ENCODE measurements at places on chromosomes 13 and 19. TPM values are rescaled to one million over a fixed set of nuclear protein-coding genes. Genes with fewer than 3 reads are reported as not detected.
A peak's percentile ranks its signal among the peaks of the same experiment; 100 is the strongest.

Gene KIR2DL1
- total RNA-seq = not detected

Gene S1PR2
- 13.2 TPM for total RNA-seq

Gene PIK3R2
- total RNA-seq = 51.9 TPM

DNA sequence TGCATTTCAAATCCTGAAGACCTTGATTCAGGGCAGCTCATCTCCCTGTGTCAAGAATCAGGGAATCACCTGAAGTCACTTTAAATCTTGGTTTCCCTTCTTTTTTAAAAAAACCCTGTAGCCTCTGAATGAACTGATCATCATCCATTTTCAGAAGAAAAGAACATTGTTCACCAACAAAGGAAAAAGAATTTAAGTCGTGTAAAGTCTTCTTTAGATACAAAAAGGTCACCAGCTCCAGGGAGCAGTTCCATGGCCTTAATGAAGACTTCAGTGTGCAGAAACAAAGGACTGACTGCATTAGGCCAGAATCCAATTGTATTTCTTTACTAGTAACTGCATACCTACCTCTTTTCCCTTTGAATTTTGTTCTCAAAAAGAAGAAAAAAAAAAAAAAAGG lies 245.0 kb downstream of the ABCC4 start:
- no peak for DNase-seq

GRCh38 chr13:34842466-34842865 lies 99.6 kb upstream of the NBEA start:
- no peak for DNase-seq

DNA sequence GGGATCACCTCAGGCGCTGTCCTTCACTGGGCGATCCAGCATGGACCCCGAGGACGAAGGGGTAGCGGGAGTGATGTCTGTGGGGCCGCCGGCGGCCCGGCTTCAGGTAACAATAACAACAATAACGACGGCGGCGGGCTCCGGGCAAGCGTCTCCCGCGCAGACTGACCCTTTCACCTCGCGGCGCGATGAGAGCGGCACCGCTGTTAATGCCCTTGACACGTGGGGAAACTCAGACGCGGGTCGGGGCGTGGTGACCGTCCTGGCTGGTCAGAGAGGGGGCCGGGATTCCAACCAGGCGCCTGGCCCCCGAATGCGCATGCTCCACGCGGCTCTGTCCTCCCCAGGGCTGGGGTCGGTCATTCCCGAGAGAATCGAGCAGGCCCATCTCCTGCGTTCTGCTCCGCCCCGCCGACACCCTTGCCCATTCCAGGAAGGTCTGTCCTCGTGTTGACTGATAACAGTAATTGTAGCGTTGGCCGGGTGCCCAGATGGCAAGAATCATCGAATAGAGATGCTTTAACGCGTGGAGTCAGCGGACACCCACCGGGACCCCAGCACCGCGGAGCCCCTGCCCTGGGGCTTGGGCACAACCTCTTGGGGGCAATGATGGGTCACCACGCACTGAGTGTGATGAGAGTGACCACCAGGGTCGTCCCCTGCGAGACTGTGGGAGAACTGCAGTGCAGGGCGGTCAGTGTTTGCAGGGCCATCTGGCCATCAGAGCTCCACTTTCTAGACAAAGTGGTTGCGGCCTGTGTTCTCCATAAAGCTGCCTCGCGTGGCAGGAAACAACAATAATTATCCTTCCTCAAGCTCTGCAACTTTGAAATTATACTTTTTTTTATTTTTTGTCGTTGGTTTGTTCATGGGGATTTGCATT lies 528 bp downstream of the ZNF8 start:
- DNase-seq = peak; percentile 69

- no peak for DNase-seq
These were observed 122.5 kb downstream of the GPC5 start for GRCh38 chr13:91520952-91521351.

GRCh38 chr19:39590265-39590664 lies 12.1 kb upstream of the LGALS13 start:
- DNase-seq = peak; percentile 39

GRCh38 chr13:32530841-32531253 lies 7.7 kb downstream of the N4BP2L2 start:
- no peak for DNase-seq

DNA sequence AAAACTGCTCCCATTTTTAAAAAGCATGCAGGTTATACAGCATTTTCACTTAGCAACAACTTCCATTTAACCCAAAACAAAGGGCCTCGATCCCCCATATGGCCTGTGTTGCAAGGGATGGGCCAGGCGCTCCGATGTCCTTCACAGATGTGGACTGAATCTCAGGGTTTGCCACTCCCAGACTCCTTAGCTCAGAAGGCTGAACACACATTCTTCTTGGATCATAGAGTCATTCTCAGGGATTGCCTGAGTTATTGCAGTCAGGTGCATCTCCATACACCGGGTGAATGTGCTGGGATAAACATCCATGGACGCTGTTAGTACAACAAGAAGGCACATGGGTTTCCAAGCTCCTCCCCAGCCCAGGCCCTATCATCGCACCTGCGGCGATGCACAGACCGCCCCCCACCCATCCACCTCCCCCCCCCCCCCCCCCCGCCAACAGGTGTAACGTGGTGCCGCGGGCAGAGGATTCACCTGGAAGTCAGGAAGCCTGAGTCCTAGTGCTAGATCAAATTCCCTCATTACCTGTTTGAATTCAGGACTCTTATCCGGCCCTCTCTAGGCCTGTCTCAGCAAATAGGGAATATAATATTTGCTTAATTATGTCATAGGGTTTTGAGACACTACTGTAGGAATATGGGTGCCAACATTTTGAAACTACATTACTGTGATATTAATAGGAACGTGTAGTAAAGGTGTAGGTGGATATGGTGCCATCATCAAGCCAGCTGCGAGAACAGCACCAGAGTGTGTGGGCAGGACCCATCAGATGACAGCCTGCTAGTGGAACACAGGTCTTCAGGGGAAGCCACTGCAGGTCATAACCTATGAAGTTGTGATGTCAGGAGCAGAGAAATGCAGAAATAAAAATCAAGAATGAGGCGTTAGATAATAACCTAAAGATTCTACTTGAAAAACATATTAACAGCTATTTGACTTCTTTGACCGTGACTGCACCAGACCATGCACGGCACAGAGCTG lies 110.9 kb downstream of the SACS start:
- DNase-seq = no peak

GRCh38 chr13:46387064-46387851 lies at the start of gene RUBCNL:
Gene RUBCNL, minus strand, starts transcription at chr13:46387252. Its CDS starts 14,777 bp downstream, at chr13:46372475.
- DNase-seq = peak; percentile 70

DNA sequence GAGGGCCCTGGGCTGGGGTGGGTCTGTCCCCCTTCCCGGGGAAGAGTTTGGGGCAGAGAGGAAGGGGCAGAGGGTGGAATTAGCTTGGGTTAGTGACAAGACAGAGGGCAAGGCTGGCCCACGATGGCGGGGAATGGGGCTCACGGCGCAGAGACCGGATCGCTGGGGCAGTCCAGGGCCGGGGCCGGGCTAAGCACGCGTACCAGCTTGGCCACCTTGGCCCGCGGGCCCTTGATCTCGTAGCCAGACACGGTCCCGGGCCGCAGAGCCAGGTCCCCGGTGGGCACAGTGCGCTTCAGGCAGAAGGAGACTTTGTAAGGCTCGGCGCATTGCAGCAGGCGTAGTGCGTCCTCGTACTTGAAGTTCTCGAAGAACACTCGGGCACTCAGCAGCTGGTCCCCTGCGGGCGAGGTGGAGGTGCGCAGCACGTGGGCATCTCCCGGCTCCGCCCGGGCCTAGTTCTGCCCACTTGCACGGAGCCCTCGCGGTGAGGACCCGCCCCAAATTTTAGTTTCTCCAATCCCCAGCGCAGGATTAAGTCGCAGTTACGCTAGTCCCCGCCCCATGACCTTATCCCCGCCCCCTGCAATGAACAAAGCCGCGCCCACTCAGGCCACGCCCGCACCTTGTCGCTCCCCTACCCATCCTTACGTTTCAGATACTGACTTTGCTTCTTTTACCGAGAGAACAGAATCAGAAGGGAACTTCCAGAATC lies 8.6 kb upstream of the HIPK4 start:
- DNase-seq = peak; percentile 92

GRCh38 chr13:24005755-24006281 lies 108.5 kb upstream of the C1QTNF9B start:
- no peak for DNase-seq
